ENCODE measurements at places on chromosomes 3 and 15.

DNA sequence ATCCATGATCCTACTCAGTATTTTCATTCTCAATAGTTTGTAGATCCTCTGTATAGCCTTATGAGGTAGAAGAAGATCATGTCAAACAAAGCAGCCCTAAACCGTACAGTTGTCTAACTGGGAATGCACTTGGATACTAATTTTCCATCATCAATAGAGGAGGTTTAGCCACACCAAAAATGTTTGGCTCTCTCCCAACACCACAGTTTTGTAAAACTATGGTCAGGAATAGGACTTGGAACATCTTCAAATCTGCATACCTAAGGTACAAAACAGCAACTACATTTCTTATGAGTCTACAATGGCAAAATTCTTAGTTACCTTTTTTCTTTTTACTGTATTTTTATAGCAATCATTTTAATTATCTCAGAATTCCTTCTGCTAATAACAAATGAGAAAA is 1001.6 kb downstream of the ROBO2 start:
- DNase-seq: no peak

GRCh38 chr3:133374708-133375402 is 25.0 kb upstream of the BFSP2 start:
- no peak for DNase-seq

GRCh38 chr3:113498221-113499005 is 16.5 kb downstream of the SPICE1 start:
- no peak for DNase-seq

GRCh38 chr3:102394517-102394916 is 40.3 kb upstream of the ZPLD1 start:
- DNase-seq: no peak

GRCh38 chr3:78978037-78978436 is 789.8 kb downstream of the ROBO1 start:
- DNase-seq: no peak

DNA sequence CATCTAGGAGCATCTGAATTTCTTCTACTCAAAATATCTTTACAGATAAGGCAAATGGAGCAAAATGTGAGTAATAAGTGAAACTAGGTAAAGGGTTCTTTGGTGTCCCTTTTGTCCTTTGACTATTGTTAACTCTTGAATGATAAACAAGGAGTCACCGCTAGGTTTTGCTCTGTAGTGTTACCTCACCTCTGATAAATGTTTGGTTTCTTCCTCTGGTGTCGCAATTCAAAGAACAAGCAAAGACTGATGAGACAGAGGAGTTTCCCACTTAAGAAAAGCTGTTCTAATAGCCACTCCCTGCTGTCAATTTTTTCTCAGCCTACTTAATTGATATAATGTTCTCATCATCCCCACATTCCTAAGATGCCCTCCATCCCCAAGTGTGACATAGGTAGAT is 925.9 kb downstream of the IGSF11 start:
- no peak for DNase-seq

DNA sequence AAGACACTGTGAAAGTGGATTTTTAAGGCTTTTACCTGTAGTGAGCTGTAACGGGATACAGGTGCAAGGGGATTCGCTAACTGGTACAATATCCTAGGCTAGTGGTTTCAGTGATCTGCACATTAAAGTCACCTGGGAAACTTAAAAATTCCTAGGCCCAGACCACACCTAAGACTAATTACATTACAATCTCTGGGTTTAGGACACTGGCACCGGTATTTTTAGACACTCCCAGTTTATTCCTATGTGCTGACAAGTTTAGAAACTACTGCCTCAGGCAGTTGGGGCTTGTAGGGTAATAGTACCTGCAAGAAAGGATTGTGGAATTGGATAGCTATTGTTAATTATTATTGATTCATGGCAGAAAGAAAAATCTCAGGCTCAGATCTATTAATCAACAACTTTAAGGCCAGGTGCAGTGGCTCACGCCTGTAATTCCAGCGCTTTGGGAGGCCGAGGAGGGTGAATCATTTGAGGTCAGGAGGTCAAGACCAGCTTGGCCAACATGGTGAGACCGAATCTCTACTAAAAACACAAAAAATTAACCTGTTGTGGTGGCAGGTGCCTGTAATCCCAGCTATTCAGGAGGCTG is 50.4 kb upstream of the CASR start:
- no peak for DNase-seq

- DNase-seq: no peak
Observed at GRCh38 chr3:48415251-48415953, 14.5 kb downstream of the PLXNB1 start.

- no peak for DNase-seq
Observed at GRCh38 chr3:57783186-57784088, 27.3 kb downstream of the SLMAP start.

DNA sequence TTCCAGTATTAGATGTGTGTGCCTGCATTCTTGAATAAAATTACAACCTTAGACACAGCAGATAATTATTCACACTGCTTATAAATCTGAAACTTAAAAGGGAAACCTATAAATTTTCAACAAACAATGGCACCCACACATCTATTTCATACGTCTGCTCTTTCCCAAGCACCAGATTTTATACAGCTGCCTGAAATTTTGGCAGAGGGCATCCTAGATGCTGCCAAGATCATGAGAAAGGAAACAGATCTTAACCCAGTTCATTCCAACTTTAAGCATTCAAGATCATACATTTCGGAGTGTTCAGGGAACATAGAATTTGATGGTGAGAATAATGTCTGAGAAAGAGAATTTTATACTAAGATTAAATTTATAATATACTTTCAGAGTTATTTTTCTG is 53.1 kb downstream of the CLDN1 start:
- no peak for DNase-seq
